ENCODE measurements at places on chromosomes 12 and 14.

DNA sequence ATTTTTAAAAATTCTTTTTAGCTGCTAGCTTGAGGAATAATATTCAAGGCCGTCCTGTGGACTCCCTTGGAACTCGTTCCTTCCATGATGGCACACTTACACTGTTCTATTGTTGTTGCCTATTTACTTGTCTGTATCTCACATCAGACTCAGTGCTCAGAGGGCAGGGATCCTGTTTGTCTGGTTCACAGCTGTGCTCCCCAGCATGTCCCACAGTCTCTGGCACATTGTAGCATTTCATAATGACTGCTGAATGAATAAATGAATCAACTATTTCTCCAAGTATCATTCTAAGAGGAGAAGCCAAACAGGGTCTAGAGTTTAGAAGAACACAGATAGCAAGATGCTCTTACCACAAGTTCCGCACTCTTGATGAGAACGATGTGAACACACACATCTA is 48.0 kb downstream of the NTN4 start:
- no peak for DNase-seq

DNA sequence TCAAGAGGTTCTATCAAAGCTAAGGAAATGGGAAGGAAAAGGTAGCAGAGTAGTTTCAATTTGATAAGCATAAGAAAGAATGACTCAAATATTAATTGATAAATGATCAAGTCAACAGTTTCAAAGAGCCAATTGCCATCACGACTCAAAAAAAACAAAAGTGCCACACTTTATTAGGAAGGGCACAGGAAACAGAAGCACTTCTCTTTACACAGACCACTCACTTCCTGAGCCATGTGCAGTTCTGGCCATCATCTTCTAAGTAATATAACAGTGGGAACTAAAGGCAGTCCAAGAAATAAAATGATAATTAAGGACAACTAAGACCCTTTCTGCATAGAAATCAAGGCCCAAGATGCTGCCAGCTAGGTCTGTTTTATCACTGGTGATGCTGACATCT is 13.2 kb downstream of the TM7SF3 start:
- no peak for DNase-seq

DNA sequence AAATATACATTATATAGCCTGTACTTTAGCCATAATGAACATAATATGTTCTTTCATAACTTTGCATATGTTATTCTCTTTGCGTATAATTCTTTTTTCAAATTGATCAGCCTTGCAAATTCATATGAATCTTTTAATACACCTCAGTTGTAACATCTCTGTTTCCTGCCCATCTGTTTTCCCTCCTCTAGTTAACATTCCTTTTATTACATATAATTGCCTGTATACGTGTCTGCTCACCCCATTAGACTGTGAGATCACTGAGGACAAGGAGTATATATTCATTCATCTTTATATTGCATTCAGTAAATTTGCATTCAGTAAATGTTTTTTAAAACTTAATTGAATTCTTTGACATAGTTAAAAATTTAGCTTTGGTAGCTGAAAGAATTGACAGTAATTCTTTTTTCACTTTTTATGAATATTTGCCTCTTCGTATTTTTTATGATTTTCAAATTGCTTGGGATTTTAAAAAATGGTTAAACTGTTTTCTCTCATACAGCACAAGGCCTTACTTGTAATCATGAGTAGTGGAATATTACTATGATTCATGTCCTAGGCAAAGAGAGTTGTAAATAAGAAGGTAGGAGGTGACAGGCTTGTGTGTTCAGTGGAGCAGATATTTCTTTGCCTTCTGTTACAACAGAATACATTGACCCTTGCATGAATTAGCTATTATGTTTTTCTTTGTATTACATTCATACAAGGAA is 32.8 kb upstream of the KLHL42 start:
- no peak for DNase-seq

DNA sequence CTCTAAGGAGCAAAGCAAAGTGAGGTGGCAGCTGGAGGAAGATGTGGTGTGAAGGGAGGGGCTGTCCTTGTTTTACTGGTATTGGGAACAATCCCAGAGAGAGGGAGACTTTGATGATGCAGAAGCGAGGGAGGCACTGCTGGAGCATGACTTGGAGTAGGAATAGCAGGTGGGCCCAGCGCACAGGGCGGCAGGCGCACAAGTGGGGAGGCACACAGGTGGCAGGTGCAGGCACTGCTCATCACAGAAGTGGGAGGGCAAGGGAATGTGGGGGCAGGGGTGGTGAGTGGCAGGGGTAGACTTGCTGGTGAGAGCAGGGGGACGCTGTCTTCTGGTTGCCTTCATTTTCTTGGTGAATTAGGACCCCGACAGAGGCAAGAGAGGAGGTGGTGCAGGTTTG is 11.5 kb upstream of the IFI27 start:
- DNase-seq: no peak

DNA sequence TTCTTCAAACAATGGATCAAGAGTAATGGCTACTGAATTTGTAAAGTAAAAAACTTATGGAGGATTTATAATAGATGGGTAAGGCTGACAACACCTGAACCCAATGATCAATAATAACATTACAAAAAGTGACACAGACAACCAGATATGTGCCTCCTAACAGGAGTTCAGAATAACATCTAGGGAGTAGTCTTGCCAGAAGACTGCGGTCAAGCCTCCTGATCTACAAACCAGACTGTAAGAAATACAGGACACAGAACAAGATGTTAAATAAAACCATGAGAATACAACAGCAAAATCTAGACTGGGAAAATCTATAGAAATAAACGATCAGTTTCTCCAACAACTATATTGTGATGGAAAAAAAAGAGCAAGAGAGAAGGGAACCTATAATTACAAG is 262.6 kb upstream of the TMTC1 start:
- DNase-seq: no peak

- no peak for DNase-seq
These were observed 64.5 kb downstream of the CRADD start for GRCh38 chr12:93741659-93742109.

GRCh38 chr12:21697904-21698630 is 40.4 kb upstream of the LDHB start:
- DNase-seq: no peak

Data from activated CD4-positive, CD25-positive, alpha-beta regulatory T cell treated with anti-CD3 and anti-CD28 coated beads, Interleukin-2, amount 50 U/mL, for 16 hours (primary cell).